Effector CD8-positive, alpha-beta T cell (primary cell): ENCODE measurements at places on chromosomes 5 and 9.

DNA sequence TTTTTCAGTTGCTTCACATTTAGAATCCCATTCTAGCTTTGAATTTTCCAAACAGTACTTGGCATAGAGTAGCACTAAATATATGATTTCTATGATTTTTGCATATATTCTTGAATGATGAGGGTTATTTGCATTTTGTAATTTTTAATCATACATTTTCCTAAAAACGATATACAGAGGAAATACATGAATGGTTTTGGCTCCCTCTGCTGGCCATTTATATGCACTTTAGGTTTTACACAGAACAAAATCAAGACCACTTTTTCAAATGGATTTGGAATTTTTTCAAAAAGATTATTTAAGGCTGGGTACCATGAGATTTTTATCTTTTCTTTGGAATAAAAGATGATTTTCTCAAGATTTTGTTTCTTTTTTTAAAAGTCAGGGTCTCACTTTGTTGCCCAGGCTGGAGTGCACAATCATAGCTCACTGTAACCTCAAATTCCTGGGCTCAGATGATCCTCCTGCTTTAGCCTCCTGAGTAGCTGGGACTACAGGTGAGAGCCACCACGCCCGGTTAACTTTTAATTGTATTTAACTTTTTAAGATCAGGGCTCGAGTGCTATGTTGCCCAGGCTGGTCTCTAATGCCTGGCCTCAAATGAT is 16.7 kb upstream of the COMMD10 start:
- DNase-seq = no peak

DNA sequence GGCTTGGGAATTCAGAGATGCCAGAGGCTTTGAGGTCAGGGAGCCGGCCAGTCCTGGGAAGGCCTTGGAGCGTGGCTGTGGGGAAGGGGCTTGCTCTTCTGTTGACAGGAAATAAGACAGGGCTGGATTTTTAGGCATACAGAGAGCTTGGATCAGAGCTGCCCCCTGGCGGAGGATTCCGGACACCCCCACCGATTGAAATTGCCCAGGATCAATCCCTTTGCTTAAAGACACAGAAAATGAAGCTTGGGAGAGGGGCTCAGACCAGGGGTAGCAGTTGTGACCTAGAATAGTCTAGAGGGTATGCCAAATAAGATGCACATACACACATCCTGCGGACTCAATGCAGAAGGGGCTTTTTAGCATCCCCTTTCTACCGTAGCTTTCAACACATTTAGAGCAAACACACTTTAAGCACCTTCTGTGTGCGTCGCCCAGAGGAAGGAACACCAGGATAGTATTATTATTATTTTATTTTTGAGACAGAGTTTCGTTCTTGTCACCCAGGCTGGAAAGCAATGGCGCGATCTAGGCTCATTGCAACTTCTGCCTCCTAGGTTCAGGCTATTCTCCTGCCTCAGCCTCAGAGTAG is 1.7 kb upstream of the NTMT1 start:
- DNase-seq = peak; percentile 53

DNA sequence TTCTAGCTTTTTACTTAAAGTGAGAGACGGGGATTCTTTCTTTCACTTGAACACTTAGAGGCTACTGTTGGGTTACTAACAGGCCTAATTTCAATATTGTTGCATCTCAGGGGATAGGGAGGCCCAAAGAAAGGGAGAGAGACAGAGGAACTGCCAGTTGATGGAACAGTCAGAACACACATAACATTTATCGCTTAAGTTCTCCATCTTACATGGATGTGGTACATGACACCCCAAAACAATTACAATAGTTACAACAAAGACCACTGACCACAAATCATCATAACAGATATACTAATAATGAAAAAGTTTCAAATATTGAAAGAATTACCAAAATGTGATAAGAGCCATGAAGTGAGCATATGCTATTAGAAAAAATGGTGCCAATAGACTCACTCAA is 4.3 kb upstream of the RIC1 start:
- DNase-seq = no peak

- no peak for DNase-seq
These were observed at the start of gene SVEP1 for GRCh38 chr9:110579034-110579861. Gene SVEP1, minus strand, starts transcription at chr9:110579741. Its CDS starts 198 bp downstream, at chr9:110579543.

DNA sequence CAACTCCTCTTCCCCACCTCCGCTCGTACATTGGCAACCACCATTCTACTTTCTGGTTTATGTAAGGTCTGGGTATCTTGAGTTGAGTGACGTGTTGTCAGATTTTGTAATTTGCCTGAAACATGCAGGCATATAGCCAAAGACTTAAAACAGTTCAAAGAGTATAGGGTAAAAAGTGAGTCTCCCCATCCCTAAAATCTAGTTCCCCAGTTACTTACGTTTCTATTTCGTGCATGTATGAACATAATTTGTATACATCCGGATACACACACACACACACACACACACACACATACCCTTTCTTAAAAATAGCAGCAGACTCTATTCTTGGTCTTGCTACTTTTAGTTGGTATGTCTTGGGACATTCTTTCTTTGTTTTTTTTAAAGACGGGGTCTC is 915 bp downstream of the HSDL2 start:
- DNase-seq = no peak

DNA sequence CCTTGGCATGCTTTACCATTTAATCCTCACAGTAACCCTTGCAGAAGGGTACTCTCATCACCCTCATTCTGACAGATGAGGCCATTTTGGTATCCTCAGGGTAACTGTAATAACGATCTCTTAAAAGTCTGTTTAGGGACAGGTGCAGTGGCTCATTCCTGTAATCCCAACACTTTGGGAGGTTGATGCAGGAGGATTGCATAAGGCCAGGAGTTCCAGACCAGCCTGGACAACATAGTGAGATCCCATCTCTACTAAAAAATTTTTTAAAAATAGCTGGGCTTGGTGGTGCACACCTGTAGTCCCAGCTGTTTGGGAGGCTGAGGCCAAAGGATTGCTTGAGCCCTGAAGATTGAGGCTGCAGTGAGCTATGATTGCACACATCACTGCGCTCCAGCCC is 31.8 kb downstream of the CSF1R start:
- DNase-seq = no peak

DNA sequence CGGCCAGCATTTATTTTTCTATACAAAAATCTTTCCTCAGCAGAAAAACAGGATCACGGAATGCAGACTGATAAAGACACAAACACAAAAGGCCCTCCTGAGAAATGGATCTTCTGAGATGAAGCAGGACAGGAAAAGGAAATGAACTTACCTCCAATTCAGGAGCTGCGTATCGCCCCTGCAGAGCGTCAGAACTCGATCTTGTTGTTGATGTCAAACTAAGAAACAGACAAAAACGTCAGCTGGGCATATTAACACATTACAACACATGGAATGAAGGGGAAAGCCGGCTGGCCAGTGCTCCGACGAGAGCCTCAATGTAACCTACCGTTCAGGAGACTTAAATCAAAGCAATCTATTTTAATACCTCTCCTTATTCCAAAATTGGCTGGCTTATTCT is 105.1 kb downstream of the SERINC5 start:
- DNase-seq = no peak

GRCh38 chr5:1111241-1111726 is 579 bp downstream of the SLC12A7 start:
- DNase-seq = peak; percentile 11

- no peak for DNase-seq
These were observed 41.1 kb downstream of the PTPRD start for GRCh38 chr9:10571699-10572098.

DNA sequence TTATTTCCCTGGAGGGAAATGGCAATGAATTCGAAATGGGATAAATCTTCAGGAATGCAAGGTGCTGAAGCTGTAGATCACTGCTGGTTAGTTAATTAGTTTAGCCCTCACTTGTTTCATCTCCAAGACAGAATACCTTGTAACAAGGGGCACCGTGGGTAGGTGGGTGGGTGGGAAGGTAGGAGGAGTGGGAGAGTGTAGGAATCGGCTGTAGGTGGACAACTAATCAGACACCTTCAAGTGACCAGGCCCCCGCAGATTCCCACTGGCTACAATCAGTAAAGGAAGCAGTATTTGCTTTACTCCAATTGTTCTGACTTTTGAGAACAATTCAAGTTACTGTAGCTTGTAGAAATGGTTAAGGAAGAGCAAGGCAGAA is 293.7 kb downstream of the TLE1 start:
- no peak for DNase-seq

- DNase-seq = no peak
These were observed 157.3 kb upstream of the EPB41L4A start for GRCh38 chr5:112576298-112576925.

DNA sequence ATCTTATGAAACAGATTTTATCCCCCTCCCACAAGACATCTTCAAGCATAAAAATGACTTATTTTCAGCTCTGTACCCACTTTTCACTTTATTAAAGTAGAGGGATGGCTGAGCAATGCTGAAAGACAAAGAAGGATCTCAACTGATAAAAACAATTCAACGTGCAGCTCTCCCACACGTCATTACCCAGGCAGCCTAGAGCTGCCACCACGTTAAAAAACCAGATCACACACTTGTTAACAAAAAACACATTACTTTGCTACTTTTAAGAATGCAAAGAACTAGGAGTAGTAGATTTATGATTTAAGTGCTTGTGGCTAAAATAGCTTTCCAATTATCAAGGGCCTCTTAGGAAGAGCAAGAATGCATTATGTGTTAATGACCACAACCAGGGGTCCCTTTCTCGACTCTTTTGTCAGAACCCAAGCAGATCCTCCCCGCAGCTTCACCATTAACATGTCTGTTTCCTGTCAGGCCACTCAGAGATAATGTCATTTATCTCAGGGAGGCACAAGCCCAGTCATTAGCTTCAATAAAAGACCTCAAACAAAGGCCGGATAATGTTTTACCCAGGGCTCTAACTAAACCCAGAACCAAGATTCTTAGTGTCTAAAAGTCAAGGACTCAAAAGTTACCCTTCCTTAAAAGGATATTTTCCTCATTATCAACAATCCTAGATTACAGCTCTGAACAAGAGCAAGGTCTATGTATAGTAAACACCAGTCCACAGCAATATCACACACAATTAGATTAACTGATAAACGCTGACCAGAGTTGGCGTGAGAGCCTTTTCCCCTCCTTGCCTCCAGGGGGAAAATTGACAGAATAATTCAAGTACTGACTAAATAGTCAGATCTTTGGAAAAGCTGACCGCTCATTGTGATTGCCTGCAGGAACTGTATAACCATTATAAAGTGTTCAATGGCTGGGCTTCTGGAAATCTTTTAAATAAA is 7.5 kb downstream of the ZNF608 start:
- no peak for DNase-seq

DNA sequence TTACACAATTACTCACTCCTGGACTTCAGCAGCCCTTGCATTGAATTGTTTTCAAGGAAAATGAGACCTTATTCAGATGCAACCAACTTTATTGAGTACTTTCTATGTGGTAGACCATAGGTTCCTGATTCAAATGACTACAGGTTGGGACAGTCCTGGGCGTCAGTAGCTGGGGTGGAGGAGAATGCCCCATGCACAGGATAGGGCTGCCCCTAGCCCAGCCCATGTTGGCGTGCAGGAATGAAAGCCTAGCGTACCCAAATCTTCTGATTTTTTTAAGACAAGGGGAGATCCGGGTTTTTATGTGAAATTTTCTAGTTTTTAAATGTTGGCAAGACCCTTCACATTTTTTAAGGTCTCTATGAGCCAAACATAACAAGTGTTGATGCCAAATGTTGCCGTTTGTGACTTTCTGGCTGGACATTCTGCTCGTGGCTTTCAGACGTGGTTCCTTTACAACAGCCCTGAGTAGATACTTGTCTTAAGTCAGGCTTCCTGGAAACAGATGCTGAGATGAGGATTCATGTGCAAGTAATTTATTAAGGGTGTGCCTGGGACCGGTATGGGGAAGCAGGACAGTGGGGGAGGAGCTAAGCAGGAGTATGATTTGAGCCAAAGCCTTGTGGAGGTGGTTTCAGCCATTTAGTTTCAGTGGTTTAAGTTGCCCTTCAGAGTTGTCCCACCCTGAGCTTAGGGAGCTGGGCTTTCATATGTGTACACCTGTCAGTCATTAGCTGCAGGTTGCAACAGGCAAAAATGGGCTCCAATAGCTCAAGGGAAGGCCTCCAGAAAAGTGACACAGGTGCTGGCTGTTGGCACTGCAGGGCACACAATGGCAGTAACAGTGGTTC is 154.1 kb downstream of the NTRK2 start:
- DNase-seq = no peak

DNA sequence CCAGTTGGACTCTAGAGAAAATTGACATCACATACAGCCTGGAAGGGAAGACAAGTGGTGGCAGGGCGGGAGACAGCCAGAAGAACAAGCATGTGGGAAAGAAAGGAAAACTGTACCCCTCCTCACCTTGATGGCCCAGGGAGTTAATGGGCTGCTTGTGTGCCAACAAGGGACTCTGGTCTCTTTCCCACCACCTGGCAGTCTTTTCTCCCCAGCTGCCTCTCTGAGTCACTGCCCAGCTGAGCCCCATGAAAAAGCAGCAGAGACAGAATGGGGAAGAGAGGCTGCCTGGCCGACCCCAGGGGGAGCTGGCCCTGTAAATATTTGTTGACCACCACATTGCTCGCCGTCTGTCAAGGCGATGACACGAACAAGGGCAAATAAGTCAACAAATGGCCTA is 359.4 kb downstream of the ENC1 start:
- DNase-seq = no peak
